ENCODE measurements at places on chromosomes 1 and 21. TPM values are rescaled to one million over a fixed set of nuclear protein-coding genes. Genes with fewer than 3 reads are reported as not detected.
A peak's percentile ranks its signal among the peaks of the same experiment; 100 is the strongest.

GRCh38 chr21:36430841-36431240 is 45.6 kb downstream of the CHAF1B start:
- no peak for DNase-seq

- DNase-seq = no peak
Observed at GRCh38 chr1:22139066-22139594, 3.8 kb downstream of the WNT4 start.

DNA sequence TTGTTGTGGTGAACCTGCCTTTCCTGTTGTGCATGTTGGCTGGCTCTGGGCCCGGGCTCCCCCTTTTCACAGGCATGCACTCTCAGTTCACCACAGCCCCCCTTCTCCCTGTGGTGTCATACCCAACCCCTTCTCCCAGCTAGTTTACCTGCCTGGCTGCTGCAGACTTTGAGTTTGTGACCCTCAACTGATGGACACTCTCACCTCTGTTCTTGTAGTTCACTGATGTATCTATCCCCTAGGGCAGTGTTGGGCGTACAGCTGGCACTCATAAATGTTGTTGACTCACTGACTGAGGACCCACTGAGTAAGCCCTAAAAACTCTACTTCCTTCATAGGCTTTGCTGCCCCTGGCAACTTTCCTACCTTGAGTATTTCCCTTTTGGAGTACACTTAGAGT is 54.9 kb downstream of the WDR64 start:
- DNase-seq = no peak

DNA sequence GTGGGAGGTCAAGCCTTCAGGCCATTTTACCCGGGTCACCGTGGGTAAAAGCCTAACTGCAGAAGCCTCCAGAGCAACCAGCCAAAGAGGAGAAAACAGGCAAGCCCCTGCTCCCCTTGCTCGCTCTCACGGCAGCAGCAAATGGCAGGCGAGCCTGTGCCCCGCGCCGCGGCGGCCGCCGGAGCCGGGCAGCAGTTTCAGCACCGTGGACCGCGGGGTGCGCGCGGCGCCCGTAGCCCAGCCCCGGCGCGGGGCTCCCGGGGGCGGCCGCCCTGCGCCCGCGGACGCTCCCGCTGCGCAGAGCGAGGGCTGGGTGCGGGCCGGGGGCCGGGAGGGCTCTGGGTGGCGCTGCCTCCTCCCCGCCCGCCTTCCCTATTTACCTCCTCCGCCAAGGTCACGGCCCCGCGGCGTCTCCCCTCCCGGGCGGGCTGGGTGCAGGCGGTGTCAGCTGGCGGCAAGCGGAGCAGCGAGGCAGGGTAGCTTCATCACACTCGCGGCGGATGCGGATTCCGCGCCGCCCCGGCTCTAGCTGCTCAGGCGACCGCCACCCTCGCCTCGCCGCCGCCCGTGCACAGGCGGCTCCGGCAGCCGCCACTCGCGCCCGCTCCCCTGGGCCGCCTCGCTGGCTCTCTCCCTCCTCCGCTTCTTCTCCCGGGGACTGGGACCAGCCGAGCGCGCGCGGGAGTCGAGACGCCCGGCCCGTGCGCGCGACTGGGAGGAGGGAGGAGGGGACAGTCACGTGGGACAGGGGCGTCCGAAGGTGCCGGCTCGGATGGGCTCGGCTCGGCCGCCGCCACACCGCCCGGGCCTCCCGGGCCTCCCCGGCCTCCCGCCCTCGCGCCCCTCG is at the start of gene RGS7:
Gene RGS7, minus strand, starts transcription at position 687 of the 847 bp plus-strand sequence.
- no peak for DNase-seq

DNA sequence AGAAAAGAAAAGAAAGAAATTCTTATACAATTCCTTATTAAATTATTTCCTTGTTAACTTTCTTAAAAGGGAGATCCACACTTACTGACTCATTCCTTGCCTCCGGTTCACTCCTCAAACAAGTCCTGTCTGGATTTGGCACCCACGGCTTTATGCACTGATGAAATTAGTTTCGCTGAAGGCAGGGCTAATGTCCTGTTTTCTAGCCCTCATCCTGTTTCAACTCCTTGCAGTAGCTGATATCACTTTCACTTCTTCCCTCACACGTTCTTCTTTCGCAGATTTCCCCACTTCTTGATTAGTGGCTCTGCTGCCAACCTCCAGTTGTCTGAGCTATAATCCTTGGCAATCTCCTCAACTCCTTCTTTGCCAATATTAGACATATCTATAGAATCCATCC is 215.2 kb downstream of the URB2 start:
- no peak for DNase-seq

DNA sequence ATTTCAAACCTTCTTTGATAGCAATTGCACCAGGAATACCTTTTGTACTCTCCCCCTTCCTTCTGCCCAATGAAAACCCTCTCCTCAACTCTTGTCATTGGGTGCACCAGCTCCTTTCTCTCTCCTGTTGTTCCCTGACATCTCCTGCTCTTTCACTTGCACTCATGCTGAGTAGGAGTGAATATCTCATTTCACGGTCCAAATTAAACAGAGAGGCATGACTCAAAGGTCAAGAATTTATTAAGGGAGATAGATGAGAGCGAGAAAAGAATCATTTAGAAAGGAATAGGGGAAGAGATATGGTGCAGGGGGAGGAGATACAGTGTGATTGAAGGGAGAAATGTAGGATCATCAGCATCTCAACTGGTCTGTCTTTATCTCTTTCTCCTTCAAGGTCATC is 22.1 kb downstream of the AIM2 start:
- no peak for DNase-seq

GRCh38 chr21:35603494-35603893 is 456.8 kb downstream of the SETD4 start:
- DNase-seq = no peak

- DNase-seq = no peak
Observed at GRCh38 chr21:34881421-34881820, 167.7 kb downstream of the RUNX1 start.

GRCh38 chr1:204989266-204990058 is 53.5 kb upstream of the CNTN2 start:
- peak; percentile 70 for DNase-seq

DNA sequence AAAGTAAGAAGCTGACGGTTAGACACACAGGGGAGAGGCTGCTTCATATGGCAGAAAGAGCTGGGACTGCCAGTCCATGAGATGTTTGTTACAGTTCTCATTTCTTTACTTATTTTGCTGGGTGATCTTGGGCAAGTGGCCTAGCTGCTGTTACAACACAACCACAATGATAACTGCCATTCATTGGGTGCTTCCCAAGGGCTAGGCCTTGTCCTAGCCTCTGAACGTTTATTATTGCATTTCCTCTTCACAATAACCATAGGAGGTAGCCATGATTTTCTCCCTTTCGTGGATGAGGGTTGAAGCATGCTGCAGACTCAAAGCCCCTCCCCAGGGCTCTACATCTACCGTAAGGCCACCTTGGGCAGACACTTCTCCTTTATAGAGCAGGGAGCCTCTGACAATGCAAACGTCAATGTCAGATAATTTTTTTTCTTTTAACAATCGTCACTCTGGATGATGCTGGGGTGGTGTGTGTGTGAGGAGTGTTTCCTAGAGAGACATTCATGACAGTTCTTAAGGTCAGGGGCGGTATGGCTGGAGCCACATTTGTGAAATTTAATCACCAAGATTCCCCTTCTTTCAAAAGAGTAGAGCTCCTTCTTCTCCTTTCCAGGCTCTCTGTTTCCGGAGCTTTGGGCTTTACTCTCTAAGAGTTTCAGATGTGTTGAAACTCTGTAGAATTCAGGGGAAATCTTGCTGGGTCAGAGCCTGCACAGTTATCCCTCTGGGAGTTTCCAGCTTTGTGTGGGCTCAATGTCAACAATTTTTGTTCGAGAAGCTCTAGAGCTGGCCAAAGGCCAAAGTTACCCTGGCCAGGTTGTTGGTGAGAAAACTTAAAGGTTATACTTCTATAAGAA is 138.5 kb upstream of the SGIP1 start:
- no peak for DNase-seq

- no peak for DNase-seq
Observed at GRCh38 chr1:115299266-115299665, 38.8 kb downstream of the NGF start.

DNA sequence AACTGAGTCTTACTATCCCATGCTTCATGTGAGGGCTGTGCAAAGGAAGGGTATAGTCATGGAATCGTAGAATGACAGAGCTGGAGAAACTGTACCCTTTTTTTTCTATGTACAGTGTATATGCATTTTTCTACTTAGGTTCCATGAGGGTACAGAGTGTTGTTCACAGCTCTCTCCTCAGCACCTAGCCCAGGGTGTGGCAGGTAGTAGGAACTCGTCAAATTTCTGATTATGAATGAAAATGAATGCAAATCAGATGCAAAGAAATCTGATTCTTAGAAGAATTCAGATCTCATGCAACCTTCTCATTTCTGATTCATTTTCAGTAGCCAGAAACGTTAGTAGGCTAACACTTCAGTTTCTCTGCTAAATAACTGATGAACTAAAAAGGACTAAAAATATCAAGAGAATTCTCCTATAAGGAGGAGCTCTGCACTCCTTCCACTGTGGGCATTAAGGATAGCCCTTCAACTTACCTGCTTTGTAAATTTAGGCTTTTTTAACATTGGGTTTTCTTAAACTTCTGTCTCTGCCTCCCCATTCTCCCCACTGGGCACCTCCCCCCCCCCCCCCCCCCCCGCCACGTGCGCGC is 18.0 kb upstream of the HHAT start:
- DNase-seq = no peak

DNA sequence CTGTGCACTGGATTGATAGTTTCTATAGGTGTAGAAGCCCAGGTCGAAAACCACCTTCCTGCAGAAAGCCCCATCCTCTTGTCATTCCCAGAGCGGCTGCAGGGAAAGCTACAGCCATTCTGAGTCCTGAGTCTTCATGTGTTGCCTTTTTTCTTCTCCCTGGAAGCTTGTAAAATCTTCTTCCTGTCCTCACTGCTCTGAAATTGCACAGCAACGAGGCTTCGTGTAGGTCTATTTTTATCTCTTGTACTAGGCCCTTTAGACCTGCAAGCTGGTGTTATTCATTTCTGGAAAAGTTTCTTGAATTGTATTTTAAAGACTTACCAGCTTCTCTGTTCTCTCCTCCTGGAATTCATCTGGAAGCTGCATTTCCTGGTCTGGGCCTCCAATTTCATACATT is 44.2 kb upstream of the ETS2 start:
- no peak for DNase-seq

DNA sequence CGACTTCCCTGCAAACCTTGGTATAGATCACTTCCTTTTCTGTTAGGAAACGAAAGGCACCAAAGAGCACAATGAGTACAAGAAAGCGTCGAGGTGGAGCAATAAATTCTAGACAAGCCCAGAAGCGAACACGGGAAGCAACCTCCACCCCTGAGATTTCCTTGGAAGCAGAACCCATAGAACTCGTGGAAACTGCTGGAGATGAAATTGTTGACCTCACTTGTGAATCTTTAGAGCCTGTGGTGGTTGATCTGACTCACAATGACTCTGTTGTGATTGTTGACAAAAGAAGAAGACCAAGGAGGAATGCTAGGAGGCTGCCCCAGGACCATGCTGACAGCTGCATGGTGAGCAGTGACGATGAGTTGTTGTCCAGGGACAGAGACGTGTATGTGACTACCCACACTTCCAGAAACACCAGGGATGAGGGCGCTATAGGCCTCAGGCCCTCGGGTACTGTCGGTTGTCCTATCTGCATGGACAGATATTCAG is 18.5 kb downstream of the FAM89A start:
- no peak for DNase-seq

DNA sequence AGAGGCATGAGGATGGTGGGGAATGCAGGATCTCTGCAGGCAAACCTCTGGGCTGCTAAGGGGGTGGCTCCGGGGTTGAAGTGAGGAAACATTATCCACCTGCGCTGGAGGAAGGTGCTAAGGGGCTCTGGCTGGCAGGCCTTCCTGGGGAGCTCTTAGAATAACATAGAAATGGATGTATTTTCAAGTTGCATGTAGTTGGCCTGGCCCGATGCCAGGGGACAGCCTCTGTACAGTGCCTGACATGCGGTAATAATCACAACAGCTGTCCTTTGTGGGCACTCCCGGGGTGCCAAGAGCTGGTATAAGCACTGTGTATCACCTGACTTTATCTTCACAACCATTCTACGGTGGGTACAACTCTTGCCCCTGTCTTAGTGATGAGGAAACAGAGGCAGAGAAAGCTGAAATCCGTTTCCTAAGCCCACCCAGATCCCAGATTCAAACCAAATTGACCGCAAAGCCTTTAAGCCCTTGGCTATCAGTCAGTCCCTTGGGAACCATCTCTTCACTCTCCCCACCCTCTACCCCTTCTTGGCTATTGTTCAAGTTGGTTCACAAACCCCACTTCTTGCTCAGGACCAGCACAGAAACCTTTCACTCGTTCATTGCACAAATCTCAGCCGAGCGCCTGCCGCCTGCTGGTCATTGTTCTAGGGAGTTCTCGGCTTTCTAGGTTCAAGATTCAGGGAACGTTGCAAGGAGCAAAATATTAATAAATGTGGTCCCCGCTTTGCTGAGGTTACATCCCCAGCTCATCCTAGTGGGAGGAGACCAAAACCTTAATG is 30.9 kb downstream of the PADI4 start:
- no peak for DNase-seq

DNA sequence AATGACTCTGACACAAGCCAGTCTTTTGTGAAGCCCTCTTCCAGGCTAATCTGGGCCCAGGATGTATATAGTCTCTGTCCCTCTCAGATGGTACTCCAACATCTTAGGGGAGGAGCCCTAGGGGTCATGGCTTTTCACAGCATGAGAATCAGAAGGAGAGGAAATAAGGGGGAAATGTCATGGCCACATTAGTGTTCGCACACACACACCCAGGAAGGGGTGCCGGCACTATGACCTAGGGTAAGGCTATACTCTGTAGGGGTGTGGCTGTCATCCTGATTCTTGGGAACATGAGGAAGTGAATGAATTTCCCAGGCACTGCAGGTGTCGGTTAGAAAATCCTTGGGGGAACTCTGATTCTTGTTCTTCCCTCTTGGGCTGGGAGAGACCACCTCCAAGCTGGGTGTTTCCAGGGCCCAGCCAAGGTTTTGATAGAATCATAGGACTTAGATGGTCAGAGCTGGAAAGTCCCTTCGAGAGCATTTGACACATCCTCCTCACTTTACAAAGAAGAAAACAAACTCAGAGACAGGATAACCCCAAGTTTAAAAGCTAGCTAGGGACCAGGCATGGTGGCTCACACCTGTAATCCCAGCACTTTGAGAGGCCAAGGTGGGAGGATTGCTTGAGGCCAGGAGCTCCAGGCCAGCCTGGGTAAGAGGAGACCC is 22.0 kb downstream of the GFI1 start:
- no peak for DNase-seq

- no peak for DNase-seq
Observed at GRCh38 chr1:38030596-38031512, 15.7 kb downstream of the POU3F1 start.

Gene ANKRD45
- not detected for total RNA-seq

Gene TMEM234
- 11.7 TPM for total RNA-seq

Gene CR1L
- total RNA-seq = not detected

Gene AGBL4
- not detected for total RNA-seq

Gene TRAF3IP3
- 406 TPM for total RNA-seq

Gene GJA9
- total RNA-seq = not detected

Gene OBSCN
- 10.4 TPM for total RNA-seq

Gene RBM15
- total RNA-seq = 76.5 TPM

Gene LMX1A
- not detected for total RNA-seq
